Psoas muscle (tissue), 8 donors: ENCODE measurements at places on chromosomes 11 and 22.

DNA sequence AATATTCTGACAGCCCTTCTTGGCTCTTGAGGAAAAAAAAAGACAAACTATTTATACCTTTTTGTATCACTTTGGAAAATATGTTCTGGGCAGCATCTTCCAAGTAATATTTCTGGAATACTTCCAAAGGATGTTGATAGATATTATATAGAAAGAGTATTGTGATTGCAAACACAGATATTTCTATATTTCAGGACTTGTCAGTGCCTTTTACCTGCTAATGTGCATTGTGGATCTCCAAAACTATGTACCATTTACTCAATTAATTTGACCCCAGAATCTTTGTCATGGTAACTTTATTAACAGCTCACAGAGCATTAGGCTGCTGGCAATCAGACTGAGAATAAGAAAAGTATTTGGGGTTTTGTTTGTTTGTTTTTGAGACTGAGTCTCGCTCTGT, 16.7 kb upstream of the CCND1 start:
- H3K4me1 ChIP-seq = no peaks in the 10 kb centered on the region
- no peak overlapping the region for H3K27ac ChIP-seq
- DNase-seq = no peak
- no peak overlapping the region for H3K4me3 ChIP-seq

GRCh38 chr11:96112192-96113128, 188.6 kb upstream of the MTMR2 start:
- H3K4me3 ChIP-seq = no peak overlapping the region
- no peaks in the 10 kb centered on the region for H3K36me3 ChIP-seq
- no peaks in the 10 kb centered on the region for H3K27me3 ChIP-seq
- no peak for DNase-seq
- no peaks in the 10 kb centered on the region for H3K4me1 ChIP-seq
- H3K27ac ChIP-seq = peak overlapping the region; percentile 23

DNA sequence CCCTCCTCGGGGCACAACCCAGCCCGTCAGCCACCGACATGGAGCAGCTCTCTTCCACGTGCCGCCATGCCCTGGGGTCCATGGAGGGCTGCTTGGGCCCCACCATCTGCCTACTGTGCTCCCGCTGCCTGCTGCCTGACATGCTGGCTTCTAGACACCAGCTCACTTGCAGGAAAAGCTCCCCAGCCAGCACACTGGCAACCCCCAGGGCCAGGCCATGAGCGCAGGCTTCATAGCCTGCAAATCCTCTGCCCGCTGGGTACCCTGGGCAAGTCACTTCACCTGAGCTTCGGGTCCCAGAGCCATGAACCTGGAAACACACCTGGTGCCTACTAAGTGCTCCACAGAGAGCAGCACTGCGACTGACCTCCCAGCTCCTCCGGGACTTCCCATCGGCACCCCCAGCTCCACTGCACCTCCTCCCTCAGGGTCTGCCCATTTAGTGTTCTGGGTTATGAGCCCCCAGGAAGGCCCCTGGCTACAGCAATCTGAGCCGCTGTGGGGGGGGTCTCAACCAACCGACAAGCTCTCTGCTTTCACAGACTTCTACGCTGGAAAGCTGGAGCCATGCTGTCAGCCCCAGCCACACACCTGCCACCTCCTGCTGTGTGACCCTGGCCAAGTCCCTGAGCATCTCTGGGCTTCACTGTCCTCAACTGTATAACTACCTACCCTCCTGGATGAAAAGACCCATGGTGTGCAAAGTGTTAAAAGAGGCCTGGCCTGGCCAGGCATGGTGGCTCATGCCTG, 139.2 kb downstream of the CRYBB2 start:
- DNase-seq = no peak
- no peaks in the 10 kb centered on the region for H3K4me1 ChIP-seq

GRCh38 chr22:21591695-21592094, 24.2 kb downstream of the UBE2L3 start:
- peak; percentile 85 for DNase-seq
- no peak overlapping the region for H3K4me3 ChIP-seq
- H3K36me3 ChIP-seq = peaks cover 37% of the 10 kb centered on the region
- peaks cover 57% of the 10 kb centered on the region for H3K4me1 ChIP-seq
- no peaks in the 10 kb centered on the region for H3K27me3 ChIP-seq

DNA sequence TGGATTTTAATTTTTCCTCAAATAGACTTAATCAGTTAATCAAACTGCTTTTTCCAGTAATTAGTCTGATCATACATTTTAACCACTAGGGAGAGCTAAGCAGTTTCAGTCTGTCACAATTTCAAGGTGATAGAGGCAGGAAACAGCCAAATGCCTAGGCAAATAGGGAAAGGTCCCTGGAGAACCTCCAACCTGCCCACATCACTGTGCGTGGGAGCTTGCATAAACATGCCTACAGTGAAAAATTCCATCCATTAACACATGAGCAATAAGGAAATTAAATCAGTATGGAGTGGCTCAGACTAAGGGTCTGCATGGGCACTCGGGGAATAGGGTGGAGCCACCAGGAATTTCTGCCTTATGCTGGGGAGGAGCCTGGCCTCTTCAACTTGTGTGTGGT, 74.6 kb downstream of the AASDHPPT start:
- H3K27ac ChIP-seq = no peak overlapping the region
- H3K4me1 ChIP-seq = no peaks in the 10 kb centered on the region
- no peaks in the 10 kb centered on the region for H3K27me3 ChIP-seq
- DNase-seq = no peak
- no peaks in the 10 kb centered on the region for H3K36me3 ChIP-seq

DNA sequence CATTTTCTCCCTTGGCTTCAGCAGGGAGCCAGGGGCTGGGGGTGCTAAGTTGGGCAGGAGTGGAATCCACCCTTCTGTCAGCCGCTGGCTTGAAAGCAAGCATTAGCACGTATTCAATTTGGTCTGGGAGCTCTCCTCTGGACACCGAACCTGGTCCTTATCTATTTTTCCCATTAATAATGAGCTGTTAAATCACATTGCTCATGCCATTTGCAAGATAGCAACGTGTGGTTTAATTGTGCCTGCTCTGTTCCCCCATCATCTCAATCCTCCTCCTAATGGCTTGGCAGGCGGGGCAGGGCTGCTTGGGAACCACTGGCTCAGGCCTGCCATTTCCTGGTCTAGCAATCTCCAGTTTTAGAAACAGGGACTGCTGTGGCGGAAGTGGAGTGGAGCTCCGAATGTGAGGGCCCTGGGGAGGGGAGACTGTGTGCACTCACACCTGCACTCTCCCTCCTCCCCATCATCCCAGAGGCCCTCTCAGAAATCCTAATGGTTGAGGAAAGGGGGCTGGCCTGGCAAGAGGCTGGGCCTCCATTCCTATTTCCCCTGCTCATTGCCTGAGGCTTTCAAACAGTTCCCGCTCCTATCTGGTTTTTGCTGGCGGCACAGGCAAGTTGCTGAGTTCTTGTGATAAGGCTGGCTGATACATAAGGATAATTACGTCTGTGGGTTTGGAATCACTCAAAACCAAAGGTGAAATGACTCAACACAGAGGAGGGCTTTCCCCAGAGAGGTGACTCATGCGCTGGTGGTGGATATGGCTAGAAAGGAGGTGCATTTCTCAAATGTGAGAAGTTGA, 201.2 kb upstream of the E2F8 start:
- DNase-seq = no peak
- no peak overlapping the region for H3K27ac ChIP-seq
- no peaks in the 10 kb centered on the region for H3K36me3 ChIP-seq
- H3K4me3 ChIP-seq = no peak overlapping the region
- no peaks in the 10 kb centered on the region for H3K4me1 ChIP-seq

DNA sequence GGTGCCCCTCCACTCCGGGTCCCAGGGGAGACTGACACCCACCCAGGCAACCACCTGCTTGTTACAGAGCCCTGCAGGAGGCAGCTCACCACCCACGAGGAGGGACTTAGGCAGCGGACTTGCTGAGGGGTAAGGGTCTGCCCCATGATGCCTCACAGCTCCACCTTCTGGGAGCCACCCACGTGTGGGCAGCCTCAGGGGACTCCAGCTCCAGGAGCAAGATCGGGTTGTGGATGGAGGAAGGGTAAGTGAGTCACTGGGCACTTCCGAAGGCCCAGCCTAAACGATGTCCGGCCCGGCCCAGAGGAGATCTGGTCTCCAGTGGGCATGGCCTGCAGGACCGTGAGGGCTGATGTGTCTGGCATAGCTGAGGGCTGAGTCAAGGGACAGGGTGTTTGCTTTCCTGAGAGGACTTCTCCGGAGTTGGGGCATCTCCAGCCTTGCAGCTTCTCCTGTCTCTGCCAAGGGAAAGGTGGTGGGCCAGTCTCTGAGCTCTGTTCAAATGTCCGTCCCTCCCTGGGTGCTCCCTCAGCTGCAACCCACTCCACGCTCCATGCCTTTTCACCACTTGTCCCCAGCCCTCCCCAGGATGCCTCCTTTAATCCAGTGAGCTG, 32.3 kb upstream of the P2RY2 start:
- H3K4me1 ChIP-seq = peaks cover 38% of the 10 kb centered on the region
- no peaks in the 10 kb centered on the region for H3K27me3 ChIP-seq
- peak; percentile 81 for DNase-seq
- H3K27ac ChIP-seq = peak overlapping the region; percentile 76
- H3K36me3 ChIP-seq = no peaks in the 10 kb centered on the region
- H3K4me3 ChIP-seq = no peak overlapping the region

GRCh38 chr11:79160791-79161403, 279.9 kb downstream of the TENM4 start:
- DNase-seq = no peak
- no peak overlapping the region for H3K27ac ChIP-seq
- no peaks in the 10 kb centered on the region for H3K4me1 ChIP-seq
- H3K36me3 ChIP-seq = no peaks in the 10 kb centered on the region
- no peaks in the 10 kb centered on the region for H3K27me3 ChIP-seq

DNA sequence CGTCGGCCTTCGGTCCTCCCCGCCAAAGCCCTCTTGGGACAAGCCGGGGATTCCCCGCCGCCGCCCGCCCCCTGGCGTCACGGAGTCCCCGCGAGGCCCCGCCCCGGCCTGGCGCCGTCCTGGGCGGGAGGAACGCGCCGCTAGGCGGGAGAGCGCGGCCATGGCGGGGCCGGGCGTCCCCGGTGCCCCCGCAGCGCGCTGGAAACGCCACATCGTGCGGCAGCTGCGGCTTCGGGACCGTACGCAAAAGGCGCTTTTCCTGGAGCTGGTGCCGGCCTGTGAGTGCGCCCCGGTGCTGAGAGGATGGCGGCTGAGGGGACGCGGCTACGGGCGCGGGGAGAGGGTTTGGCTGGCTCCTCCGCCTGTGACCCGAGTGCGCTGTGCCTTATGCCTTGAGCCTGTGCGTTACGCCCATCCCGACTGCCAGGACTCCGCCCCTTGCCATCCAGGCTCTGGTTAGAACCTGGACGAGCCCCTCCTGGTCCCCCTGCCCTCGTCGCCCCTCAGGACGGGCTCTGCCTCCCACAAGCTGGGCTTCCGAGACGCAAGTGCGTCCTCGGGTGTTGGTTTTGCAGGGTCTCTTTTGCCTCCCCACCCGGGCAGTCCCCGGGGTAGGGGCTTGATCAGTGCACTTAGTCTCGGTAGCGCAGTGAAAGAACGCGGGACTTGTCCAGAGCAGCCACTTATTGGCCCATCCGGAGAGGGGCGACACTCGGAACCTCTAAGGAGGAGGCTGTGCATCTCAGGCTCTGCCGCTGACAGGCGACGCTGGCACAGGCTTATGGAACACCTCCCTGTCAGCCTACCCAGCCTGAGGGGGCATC, at the start of gene ATG16L2:
ATG16L2 (plus strand) TSS at position 126 of the 824 bp plus-strand sequence; CDS start at position 161, 35 bp downstream.
- no peaks in the 10 kb centered on the region for H3K27me3 ChIP-seq
- peaks cover 26% of the 10 kb centered on the region for H3K4me1 ChIP-seq
- H3K36me3 ChIP-seq = no peaks in the 10 kb centered on the region
- DNase-seq = peak; percentile 88

GRCh38 chr11:116890193-116890592, 52.8 kb upstream of the APOA1 start:
- no peaks in the 10 kb centered on the region for H3K27me3 ChIP-seq
- no peak for DNase-seq
- no peaks in the 10 kb centered on the region for H3K36me3 ChIP-seq
- H3K27ac ChIP-seq = no peak overlapping the region

DNA sequence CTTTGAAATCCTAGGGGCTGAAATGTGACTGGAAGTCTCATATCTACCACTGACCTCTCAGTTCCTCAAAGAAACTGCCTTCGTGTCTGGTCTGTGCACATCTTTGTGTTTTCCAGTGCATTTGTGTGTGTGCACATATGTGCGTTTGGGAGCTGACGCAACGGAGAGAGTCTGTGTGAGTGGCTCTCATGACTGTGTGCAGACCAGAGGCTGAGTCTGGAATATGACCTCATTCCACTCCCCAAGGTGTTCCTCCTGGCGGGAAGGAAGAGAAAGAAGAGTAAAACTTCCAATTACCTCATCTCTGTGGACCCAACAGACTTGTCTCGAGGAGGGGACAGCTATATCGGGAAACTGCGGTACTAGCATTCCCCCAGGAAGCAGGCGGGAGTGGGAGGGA, 16.5 kb downstream of the TUB start:
- H3K4me1 ChIP-seq = no peaks in the 10 kb centered on the region
- peaks cover 5% of the 10 kb centered on the region for H3K36me3 ChIP-seq
- DNase-seq = no peak
- no peak overlapping the region for H3K4me3 ChIP-seq
- no peaks in the 10 kb centered on the region for H3K27me3 ChIP-seq

GRCh38 chr11:132993991-132994502, 538.3 kb downstream of the OPCML start:
- no peaks in the 10 kb centered on the region for H3K36me3 ChIP-seq
- H3K27me3 ChIP-seq = peaks cover 10% of the 10 kb centered on the region
- DNase-seq = no peak
- no peaks in the 10 kb centered on the region for H3K4me1 ChIP-seq

GRCh38 chr22:17775781-17776465, 1.7 kb upstream of the BID start:
- H3K4me1 ChIP-seq = peaks cover 9% of the 10 kb centered on the region
- no peak overlapping the region for H3K27ac ChIP-seq
- no peaks in the 10 kb centered on the region for H3K36me3 ChIP-seq

DNA sequence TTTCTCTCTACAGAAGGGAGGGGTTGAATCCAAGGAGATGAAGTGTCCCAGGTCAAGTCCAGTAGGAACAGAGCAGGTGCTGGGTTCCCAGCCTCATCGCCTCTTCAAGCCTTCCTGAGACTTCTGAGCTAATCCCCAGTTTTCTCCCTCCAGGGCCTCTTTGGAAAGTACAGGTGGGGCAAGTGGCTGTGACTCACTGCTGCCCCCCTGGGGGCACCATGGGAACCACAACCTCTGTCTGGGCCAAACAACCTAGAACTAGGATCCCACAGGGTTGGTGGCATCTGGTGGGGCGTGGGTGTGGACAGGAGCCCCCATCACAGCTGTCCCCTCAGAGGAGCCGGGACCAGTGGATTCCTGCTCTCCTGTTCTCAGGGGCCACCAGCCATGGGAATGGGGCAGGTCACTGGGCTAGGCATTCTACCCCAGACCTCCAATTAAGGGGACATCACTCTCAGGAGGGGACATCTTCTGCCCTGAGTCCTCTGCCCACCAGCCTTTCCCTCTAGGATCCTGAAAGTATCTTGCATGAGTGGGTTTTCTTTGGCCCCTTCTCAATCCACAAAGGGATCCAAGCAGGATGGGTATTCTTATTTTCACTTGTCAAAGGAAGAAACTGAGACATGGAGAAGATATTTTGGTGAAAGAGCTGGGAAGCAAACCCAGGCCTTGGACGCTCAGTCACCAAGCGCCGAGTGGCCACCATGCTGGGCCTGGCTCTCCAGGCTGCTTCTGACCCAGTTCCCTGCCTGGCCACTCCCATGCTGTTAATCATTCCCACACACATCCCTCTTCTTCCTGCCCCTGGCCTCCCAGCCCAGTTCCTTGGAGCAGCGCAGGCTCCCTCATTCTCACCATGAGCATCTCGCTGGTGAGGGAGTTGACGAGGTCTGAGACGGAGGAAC, 23.8 kb downstream of the LRRC10B start:
- no peak for DNase-seq
- H3K36me3 ChIP-seq = no peaks in the 10 kb centered on the region
- no peaks in the 10 kb centered on the region for H3K4me1 ChIP-seq
- H3K27ac ChIP-seq = no peak overlapping the region
- H3K4me3 ChIP-seq = no peak overlapping the region
